HL-60 (cell line): ENCODE measurements at places on chromosomes 1 and 21.
A peak's percentile ranks its signal among the peaks of the same experiment; 100 is the strongest.

DNA sequence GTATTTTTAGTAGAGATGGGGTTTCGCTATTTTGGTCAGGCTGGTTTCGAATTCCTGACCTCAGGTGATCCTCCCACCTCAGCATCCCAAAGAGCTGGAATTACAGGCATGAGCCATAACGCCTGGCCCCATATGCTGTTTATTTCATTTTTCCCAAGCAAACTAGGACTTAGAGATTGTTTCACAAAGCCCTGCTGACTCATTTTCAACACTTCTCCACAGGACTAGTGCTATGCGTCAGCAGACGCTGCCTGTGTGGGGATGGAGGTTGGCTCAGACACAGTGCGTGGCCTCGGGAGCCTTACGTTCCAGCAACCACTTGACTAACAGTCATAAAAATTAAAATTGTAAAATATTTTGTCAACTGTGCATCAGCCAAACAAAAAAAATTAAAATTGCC is 22.7 kb downstream of the PKNOX1 start:
- no peak for DNase-seq

DNA sequence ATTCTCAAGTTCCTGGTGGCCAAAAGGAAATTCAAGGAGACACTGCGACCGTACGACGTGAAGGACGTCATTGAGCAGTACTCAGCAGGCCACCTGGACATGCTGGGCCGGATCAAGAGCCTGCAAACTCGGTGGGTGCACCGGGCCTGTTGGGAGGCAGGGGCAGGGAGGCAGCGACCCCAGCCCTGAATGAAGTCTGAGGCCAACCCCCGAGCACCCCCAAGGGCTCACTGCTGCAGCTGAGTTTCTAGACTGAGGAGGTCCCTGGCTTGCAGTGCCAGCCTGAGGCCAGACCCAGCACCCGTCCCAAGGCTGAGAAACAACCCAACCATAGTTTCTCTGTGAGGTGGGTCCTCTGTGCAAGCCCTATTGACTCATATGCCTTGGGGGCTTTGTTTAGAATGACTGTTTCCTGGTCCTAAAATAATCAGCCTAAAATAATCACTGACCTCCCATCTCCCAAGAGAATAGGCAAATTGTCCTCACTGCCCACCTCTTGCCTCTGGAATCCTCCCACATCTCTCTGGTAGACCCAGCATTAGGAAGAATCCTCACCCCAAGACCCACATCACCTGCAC is 27.1 kb downstream of the CITED4 start:
- DNase-seq = no peak

GRCh38 chr21:36156815-36157670 is at the start of gene DOP1B:
Gene DOP1B, plus strand, starts transcription at chr21:36156824. Its CDS starts 7,910 bp downstream, at chr21:36164734.
- DNase-seq = no peak

DNA sequence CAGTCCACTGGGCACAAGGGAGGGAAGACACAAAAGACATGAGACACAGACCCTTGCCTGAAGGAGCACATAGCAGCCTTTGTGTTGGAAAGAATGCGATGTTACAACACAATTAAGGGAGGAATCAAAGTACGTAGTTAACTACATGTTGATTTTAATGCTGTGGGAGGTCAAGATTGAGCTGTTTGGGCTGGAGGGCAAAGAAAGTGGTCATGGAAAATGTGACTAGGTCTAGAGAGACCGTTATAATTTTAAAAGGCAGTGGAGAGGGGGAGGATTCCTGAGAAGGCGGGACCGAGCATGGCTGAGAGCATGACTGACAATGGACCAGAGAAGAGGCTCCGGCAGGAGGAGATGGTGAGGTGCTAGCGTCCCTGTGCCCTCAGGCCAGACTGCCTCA is 111.8 kb upstream of the ATP1A1 start:
- DNase-seq = no peak

DNA sequence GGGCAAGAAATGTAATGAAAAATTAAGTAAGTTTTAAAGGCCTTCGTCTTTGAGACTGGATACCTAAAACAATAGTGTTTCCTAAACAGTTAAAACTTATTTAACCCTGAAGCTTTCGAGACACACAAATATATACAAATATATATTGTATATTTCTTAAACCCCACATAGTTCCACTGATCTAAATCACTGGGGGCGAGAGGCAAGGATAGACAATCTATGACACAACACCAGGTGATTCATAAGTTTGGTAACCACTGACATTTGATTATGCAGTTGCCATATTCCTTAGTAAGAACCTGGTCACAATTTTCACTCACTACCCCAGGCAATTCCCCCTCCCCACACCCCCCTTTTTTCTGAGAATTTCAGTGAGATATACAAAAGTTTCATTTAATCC is 55.3 kb upstream of the BOLA1 start:
- DNase-seq = no peak

DNA sequence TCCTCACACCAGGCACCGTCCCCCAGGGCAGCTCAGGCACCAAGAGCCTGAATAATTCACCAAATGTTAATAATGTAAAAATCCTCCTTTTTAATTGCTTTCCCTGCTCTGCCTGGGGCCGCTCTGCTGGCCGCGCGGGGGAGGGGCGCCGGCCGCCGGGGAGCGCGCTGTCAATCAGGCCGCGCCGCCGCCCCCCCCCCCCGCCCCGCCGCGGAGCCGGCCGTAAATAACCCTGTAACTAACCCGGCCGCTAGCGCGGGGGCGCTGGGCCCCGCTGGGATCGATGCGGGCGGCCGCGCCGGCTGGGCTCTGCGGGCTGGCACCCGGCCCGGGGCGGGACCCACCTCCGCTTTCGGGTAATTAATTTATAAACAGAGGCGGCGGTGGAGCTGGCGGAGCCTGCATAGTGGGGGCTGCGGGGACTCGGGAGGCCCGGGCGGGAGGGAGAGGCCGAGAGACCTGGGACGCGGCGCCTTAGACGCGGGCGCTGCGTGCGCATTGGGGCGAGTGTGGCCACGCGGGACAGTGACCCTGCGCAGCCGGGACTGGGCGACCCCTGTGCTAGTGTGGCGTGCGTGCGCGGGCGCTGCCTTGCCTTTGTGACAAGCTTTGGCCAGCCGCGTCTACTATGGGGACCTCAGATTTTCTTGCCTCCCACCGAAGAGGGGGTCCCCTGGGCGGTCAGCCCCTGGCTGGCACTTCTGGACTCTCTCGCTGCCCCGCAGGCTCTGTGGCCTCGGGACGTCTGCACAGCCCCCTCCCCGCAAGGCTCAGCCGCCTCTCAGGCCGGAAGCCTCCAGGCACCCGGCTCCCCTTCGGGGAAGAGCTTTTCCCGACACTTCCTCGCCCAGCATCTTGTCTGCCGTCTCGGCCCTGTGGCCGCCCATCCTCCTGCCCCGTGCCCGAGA is 16.6 kb downstream of the SAMD11 start:
- no peak for DNase-seq

DNA sequence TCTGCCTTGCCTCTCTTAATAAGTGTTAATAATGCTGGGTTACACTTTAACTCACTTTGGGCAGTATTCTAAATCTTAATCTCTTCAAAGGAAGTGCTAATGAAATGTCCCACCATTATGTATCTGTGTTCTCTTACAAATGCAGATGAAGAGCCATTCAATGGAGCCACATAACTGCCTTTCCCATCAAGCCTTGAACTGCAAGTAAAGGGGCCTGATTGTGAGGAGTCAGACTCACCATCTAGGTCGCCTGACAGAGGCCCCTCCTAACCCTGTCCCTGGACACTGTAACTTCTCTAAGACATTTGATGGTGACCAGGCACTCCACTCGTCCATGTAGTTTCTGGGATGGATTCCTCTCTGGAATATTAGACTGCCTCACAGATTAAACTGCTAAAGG is 329.4 kb downstream of the KIF26B start:
- no peak for DNase-seq

GRCh38 chr1:193019442-193020026 is 39.6 kb downstream of the UCHL5 start:
- peak; percentile 22 for DNase-seq

DNA sequence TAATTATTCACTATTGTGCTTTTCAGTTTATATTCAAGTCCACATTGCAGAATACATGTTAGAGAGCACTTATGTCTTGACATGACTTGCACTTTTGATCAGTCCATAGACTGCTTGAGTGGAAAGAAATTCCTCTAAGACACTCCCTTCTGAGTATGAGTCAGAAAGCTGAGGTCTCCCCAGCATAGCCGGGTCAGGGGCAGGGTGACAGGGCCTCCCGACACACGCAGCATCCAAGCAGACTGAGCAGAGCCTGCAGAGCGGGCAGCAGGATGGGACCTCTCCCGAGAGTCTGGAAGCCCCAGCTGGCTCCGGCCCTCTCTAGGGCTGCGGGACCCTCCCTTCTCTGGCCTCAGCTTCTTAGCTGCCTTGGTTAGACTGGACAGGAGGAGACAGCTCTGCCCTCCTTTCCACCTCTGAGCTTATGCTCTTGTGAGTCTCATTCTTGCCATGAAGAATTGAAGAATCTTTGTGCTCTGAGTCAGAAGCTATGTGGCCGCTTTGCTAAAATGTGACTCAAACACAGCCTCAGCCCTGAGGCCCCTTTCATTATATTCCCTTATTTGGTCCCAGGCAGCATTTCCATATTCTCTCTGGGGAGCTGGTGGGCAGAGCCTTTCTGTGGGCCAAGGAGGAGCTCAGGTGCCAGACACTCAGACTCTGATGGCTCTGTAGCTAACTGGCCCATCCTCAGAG is 11.2 kb upstream of the CAPN2 start:
- DNase-seq = no peak
